ENCODE measurements at places on chromosomes 6 and 20.

DNA sequence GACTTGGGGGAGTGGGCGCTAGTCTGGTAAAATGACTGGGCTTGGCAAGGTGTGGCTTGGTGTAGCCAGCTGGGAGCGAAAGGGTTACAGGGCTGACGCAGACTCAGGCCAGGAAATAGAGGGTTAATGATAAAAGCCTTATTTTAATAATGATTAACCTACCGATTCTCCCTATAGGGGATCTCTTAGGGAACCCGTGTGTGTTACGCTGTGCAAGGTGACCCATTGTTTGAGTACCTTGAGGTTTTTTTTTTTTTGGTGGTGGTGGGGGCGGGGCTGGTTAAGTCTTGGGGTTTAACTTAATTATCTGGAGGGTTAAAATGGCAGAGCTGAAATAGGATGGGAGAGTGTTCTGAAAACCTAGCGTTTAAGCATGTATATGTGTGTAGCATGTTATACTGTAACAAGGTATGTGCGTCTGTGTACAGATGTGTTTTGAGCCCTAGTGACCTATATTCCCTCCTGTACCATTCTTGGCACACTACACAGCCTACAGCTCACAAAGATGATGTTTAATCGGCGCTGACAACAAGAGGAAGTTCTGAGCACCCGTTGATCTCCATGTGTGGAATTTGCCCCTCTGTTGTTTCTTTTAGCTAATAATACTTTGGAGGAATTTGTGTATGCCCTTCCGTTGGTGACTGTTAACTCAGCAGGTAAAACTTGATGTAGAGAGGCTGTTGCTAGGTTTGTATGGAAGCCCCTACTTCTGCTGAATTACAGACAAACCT is 1.3 kb downstream of the CARMIL1 start:
- no peak for DNase-seq

GRCh38 chr6:157143171-157143889 is 180.0 kb downstream of the TMEM242 start:
- DNase-seq: no peak

DNA sequence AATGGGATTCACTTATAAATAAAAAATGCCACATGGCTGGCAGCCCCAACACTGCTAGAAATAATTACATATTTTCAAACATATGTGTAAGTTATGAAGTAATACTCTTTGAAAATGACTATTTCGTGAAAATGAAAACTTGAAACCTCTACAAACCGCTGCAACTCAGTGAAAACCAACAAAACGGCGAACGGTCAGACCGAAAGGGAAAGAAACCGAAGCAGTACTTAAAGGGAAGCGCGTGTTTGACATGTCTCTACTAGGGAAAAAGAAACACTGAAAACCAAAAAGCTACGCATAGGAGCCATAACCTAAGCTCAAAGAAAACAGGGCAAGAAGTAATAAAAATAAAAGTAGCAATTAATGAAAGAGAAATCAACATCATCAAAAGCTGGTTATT is 121.0 kb upstream of the GGTLC1 start:
- DNase-seq: no peak

DNA sequence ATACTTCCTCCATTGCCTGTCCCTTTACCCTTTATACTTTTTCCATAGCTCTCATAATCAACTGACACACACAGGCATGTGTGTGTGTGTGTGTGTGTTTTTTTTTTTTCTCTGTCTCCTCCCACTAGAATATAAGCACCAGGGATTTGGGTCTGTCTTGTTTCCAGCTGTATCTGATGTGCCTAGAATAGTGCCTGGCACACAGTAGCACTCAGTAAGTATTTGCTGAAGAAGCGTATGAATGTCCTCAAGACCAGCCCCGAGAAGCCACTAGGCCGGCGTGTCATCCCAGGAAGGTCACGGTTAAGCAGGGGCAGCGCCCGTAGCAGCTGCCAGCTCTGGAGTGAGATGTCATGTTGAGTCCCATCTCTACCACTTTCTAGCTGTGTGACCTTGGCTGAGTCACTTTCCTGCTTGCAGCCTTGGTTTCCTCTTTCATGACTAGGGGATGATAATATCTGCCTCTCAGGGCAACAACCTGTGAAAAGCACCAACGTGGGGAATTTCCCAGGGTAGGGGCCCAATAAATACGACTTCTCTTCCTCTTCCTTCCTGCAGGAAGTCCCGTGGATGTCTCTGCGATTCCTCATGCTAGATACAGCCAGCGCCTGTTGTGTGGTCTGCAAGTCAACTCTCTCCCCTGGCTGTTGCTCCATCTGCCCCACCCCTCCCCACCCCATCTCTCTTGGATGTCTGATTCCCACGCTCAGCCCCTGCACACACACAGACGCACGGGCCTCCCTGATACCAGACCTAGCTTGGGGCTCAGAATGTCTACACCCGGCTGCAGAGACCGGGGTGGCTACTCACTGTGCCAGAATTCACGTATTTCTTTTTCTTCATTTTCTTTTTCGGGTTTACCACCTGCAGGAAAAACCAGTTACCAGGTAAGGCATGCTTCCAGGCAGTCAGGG is 58.1 kb downstream of the RAB44 start:
- no peak for DNase-seq

DNA sequence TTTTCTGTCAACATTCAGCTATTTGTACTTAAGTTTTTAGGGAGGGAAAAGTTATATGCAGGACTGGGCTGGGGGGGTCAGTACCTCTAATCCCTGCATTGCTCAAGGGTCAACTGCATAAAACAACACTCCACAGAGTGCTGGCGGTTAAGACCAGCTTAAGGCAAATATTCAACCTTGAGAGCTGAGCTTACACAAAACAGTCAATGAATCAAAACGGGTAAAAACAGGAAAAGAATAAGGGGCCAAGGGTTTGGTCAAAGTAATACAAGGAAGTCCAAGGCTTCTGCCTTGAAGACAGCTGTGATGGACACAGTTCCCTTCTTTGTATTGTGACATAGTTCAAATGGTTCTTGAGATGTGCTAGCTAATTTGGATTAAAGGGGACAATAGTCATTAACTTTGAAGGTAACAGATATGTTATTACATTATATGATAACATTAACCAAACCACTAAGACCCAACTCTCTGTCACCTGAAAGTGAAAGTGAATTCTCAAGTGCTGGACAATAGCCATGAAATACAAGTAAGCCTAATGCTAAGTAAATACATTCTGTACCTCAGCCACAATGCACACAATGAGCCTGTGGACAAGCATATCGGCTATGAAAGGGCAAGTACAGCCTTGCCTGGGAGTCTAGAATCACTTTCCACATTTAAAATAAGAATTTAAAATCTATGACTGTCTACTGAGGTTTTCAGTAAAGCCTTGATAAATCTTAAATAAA is 106.8 kb downstream of the PDE10A start:
- no peak for DNase-seq

DNA sequence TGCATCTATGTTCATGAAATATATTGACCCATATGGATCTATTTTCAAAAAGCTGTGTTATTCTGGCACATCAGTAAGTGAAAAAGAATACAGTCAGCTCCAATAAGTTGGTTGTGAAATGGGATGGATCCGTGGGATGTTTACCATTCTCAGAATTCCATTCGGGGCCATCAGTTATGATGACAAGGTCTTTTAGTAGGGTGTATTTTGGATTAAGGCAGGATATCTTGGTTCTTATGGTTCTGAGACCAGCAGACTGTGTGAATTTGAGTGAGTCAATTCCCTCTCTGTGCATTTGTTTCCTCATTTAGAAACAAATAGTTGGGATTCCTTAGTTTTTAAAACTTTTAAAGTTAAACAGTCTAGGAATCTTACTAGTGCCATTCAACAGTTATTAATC is 287.4 kb downstream of the CD109 start:
- no peak for DNase-seq

DNA sequence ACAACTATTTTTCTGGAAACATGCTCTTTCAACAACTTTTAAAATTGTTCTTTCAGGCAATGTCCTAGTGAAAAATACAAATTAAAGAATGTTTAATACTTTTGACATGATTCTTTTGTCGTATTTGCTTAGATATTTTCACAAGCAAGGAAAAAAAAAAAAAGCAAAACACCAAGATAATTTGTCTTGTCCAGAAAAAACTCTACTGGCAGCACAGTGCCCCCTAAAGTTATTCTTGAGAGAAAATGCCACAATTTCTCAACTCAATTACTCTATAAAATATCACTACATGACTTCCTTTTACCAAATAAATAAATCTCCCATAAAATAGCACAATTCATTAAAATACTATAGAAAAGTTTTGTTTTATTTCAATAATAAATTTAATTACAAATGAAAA is 652.5 kb upstream of the EPHA7 start:
- no peak for DNase-seq

DNA sequence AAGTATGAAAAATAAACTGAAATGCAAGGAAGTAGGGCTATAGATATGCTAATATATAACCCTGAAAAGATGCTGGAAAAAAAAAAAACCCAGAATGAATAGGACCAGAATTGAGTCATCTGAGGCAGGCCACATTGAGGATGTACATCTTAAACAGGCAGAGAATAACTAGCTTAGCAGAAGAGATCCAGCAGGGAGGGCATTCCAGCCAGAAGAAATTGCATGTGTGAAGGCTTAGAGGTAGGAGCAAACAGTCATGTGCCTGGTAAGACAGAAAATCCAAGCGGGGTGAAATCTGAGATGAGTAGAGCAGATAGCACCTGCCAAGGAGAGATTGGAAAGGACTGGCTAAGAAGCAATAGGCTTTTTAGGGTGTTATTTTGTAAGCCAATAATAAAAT is 2.6 kb downstream of the COL19A1 start:
- DNase-seq: no peak

GRCh38 chr6:22008248-22008836 is 288.5 kb downstream of the PRL start:
- no peak for DNase-seq

DNA sequence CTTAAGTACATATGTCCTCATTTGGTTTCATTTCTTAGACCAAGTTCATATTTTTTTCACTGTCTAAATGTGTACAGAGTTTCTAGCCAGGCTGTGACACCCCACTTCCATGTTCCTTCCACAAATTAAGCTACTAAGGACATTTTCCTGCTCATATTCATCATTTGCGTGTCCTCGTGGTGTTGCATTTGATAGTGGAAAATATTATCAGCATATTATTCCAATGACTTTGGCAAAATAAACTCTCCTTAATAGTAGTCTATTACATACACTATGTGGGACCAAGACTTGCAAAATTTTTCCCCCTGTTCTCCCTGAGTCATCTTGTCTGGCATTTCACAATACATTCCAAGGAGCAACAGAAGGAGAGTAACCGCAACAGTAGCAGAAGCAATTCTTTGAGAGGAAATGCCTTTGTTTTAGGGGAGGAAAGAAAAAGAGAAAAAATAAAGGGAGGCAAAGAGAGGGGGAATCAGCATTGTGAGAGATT is 599.2 kb downstream of the COL12A1 start:
- DNase-seq: no peak

DNA sequence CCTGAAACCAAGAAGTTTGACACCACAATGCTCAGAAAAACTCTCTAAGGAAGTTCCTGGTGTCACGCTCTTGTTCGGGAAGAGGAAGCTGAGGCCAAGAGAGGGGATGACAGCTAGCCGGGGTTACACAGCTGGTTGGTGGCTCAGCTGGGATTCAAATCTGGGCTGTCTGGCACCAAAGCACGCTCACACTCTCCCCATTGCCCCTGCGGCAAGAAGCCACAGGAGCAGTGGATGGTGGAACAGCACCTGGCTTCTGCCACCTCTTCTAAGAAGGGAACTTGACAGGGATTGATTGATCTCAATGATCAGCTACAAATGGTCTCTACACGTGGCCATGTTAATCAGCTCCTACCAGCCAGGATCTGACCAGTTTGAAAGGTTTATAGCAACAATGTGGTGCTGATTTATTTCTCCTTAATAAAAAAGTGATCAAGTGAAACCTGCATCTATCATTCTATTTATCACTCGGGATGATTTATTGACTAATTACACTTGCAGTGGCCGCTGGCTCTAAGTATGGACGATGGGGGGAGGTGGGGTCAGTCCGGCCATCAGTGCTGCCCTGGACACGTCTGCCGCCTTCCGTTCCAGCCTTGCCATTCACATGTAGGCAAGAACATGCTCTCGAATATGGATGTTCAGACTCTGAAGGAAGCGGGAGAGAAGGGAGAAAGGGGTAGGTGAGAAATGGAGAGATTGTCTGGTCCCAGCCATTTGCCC is 71.9 kb upstream of the TOP1 start:
- no peak for DNase-seq

GRCh38 chr20:51434580-51435247 is 107.8 kb downstream of the NFATC2 start:
- DNase-seq: no peak

- no peak for DNase-seq
These were observed 246.3 kb downstream of the ZFAND3 start for GRCh38 chr6:38065734-38066305.

DNA sequence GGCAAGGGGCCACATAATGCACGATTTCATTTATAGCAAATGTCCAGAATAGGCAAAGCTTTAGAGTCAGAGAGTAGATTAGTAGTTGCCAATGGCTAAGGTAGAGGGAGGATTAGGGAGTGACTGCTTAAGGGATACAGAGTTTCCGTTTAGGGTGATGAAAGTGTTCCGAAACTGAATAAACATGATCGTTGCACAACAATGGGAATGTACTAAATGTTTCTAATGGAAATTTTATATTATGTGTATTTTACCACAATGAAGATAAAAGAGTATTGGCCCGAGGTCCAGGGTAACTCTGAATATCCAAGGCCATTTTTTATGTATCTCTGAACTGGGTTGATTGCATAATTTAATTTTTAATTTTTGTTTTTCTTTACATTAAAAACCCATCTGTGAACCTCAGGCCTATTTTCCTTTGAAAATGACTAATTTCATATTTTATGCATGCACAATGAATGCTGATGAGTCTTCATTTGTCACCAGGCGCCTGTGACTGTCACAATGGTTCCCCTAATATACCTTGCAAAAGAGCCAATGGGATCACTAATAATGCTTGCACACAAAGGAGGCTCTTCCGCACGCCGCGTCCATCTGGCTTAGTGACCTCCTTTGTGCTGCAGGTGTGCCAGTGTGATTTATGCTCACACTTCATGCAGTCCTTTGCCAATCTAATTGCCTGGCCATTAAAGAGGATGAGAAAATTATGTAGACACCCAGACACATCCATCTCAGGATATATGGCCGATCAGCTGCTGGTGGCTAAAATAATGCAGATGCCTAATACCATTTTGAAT is 612.5 kb downstream of the CDH26 start:
- peak; percentile 94 for DNase-seq

Data from NCI-H1417 treated with DMSO at 0.1 percent for 48 hours (cell line).